ENCODE measurements at places on chromosomes 2 and 18.
A peak's percentile ranks its signal among the peaks of the same experiment; 100 is the strongest.

- no peak for DNase-seq
Observed at GRCh38 chr2:152504618-152505017, 169.6 kb downstream of the FMNL2 start.

GRCh38 chr2:64751286-64752260, 97.9 kb upstream of the SERTAD2 start:
- DNase-seq = no peak

GRCh38 chr2:212968284-212969081, 182.9 kb downstream of the IKZF2 start:
- no peak for DNase-seq

DNA sequence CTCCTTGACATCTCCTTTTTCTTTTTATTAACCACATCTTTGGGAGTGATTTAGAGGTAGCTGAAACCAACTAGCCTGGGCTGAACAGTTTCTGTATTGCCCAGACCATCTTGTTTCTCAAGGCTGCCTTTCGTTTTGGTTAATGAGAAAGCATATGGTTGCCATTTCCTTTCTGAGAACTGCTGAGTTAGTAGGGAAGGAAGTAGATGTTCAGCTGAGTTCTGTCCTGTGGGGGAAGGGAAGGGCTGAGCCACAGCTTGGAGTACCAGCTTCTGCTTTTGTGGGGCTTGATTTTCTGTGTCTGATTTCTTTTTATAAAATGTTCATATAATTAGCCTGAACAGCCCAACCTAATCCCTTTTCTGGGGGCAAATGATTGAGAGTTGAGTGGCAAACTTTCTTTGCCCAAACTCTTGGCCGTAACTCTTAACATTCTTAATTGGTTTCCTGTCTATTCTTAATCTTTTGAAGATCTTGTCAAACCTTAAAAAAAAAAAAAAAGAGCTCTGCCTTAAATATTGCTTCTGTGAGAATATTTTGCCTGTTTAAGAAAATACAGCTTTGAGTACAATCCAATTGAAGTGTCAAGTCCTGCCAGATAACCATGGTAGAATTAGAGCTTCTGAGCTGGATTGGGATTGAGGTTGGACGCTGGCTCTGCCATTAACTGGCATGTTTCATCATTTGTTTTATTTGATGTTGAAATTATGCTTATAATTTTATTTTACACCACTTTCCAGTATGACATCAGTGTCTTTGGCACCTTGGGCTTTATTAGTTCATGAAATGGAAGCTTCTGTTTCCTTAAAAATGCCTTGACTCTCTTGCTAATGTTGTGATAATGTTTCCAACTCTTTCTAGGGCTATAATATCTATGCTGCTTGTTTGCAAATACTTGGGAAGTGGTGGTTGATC, 1.9 kb upstream of the NABP1 start:
- DNase-seq = peak; percentile 19

- no peak for DNase-seq
Observed at GRCh38 chr2:180573951-180574350, 406.5 kb upstream of the UBE2E3 start.

- no peak for DNase-seq
Observed at GRCh38 chr2:101120124-101120996, 30.8 kb downstream of the TBC1D8 start.

DNA sequence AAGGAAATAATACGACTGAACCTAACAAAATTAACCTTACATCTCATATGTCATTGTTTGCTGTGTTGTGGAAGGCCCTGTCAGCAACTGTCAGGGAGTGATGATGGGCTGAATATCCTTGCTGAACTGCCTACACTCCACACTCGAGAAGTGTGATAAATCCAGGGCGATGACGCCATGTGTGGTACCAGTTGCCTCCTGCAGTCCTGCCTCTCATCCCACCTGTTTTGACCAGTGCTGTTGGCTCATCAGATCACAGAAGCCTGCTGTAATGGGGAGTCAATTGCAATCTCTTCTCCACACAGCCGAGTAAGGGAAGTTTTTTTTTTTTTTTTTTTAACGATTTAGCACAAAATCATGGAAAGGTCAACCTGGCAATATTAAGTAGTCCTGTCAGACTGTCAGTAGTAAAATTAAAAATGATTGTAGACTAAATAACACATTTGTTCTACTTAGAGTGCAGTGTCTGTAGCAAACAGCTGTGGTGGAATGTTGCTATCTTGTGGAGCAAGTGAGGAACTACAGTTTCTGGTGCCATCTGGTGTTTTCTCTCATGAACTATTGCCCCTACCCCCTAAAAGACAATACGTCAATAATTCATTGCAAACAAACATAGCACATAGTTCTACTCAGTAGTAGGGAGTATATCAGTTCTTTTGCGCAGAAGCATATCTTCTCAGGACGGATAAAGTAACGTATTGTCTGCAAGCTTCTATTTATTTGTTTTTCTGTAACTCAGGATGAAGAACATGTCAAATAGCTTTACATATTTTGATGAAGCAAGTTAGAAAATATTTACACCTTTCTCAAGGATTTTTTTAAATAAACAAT, 347.6 kb downstream of the CTNNA2 start:
- no peak for DNase-seq

- DNase-seq = no peak
Observed at GRCh38 chr2:36951027-36951518, 15.3 kb downstream of the STRN start.

DNA sequence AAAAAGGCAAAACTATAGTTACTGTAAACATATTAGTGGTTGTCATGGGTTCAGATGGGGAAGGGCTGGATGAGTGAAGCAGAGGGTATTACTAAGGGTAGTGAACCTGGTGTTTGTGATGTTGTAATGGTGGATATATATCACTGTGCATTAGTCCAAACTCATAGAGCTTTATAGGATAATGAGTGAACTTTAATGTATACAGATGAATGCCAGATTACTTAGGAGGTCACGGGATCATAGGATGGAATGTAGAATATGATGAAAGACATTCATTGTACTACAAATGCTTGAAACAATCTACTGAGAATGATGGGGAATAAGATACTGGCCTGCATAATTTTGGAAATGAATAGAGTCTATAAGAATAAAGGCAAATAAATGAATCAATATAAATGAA, 226.7 kb upstream of the ZNF804A start:
- no peak for DNase-seq

- no peak for DNase-seq
Observed at GRCh38 chr18:78645216-78645615, 334.4 kb upstream of the SALL3 start.

DNA sequence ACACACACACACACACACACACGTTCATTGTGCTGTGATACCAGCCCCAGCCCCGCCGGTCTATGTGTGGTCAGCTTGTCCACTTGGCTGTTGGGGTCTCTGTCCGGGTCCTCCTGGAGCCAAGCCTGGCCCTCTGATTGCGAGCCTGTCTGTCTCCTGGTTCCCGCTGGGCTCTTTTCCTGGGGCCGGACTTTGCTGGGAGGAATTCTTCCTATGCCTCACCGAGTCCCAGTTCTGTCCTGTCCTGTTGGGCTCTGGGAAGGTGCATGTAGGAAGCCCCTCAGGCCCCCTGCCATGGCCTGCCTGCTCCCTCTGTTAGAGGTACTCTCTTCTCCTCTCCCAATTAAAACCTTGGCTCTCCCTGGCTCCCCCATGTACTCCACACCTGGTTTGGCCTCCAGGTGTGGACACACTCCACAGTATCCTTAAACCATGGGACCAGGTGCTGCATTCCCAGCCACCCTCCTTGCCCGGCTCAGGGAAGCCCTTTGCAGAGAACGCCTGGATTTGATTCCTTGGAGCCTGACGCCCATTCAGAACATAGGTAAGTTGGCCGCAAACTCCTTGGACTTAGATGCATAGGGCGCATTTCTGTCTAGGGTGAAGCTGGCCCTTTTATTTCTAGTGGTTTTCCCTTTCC, 42.3 kb downstream of the CABLES1 start:
- DNase-seq = no peak

DNA sequence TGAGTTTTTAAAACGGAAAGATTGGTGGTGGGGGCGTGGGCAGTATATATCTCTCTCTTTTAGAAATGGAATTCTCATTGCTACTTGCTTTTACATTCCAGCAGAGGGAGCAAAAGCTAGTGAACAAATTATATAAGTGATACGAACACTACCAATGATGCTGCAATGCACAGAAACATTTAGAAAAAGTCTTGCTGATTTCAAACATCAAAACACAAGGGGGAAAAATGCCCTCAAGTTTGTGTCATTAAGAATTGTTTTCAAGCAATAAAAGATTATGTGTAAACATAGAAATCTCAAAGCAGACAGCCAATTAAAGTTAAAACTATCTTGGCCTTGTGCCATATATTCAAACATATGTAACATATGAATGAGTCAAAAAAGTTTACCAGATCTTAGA, 296.3 kb upstream of the KCNJ3 start:
- no peak for DNase-seq

DNA sequence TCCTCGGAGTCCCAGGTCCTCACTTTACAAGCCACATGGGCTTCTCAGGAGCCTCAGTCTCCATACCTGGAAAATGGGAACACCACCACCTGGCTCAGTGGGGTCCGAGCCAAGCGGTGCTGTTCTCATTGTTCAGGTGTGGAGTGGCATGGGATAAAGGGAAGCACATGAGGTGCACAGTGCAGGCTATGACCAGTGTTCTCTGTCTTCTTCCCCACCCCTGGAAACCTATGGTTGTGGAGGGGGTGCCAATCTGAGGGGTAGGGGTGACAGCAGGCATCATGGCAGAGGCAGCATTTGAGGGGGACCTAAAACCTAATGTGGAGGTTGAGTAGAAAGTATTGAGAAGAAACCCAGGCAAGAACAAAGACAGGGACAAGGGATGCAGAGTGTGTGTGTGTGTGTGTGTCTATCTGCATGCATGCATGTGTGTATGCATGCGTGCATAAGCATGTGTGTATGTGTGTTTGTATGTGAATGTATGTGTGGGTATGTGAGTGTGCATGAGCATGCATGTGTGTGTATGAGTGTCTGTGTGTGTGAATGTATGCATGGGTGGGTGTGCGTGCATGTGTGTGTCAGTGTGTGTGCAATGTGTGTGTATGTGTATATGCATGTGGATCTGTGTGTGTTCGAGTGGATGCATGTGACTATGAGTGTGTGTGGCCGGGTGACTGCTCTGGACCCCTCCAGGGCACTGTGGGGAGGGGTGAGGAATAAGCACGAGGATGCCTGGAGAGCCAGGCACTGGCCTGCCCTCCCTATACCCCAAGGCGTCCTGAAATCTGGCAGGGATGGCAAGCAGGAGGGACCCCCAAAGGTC, 4.0 kb downstream of the KIF1A start:
- DNase-seq = no peak

GRCh38 chr2:120403261-120403660, 57.3 kb downstream of the INHBB start:
- DNase-seq = no peak

- DNase-seq = no peak
Observed at GRCh38 chr2:212227755-212228154, 310.8 kb downstream of the ERBB4 start.

- DNase-seq = no peak
Observed at GRCh38 chr2:137776697-137777096, 187.6 kb upstream of the HNMT start.

DNA sequence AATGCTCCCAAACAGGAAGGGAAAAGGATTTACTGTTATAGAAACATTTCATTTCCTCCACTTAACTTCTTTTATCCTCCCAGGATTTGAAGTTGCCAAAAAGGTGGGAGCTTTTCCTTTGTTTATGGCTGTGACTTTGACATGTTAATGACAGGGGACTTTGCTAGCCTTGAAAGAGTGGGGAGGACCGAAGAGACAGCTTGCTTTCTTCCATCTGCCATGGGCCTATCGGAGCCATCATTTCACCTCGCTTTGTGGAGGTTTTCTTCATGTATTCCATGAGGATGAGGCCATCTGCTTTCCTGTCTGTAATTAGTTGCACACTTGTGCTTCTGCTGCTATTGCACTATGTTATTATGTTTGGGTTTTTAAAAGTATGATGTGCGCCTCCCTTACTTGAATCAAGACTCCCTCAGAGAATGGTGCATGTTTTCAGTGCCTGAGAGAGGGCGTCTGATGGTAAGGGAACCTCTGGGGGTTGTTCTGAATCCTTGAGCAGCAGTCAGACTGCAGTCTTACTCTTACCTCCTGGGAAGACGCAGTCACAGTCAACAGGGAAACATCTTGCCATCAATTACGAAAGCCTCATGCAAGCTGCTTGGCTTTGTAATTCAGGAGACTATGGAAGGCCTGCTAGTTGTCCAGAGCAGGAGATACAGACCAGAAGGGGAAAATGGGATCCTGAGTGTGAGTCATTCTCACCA, 173.3 kb upstream of the MGAT5 start:
- no peak for DNase-seq

DNA sequence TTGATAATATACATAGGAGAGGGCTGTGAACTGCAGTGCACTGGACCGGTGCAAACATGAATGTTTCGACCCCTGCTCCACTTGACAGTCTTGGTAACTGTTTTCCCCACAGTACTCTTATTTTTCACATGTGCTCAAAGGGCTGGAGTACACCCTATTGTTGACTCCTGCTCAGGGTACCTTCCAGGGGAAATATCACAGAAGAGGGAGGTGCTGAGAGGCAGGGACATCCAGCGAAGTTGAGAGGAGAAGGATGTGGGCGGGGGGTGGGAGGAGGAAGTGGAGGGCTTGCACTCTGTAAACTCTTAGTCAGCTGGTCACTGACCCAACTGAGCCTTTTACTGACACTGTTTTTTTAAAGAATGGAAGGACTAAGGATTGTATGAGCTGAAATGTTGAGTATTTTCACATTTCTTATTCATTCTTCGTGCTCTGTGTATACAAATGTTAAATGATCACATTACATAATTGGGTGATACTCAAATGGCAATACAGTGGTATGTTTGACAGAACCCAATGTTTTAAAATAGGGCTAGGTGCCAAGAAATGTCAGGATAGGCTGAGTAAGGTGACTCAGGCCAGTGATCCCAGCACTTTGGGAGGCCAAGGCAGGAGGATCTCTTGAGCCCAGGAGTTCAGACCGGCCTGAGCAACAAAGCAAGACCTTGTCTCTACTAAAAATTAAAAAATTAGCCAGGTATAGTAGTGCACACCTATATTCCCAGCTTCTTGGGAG, 10.0 kb downstream of the INPP4A start:
- DNase-seq = no peak

- no peak for DNase-seq
Observed at GRCh38 chr2:159589286-159589685, 27.1 kb downstream of the BAZ2B start.

DNA sequence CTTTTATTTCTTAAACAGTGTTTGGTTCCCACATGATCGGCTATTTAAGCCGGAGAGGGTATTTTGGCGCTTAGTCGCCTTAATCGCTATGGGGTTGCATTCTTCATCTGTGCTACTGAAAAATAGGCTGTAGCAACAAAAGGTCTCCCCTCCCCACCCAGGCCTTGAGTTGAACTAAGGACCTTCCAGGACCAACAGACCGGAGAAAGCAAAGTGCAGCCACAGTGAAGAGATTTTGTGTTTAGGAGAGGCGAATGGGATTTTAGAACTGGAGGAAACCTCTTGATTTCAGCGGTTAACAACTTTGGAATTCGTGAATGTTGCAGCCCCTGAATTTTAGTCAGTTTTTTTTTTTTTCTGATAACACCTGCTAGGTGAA, 1.4 kb downstream of the ITGA6 start:
- no peak for DNase-seq

- peak; percentile 89 for DNase-seq
Observed at GRCh38 chr2:121649596-121650314, 493 bp upstream of the CLASP1 start.

- no peak for DNase-seq
Observed at GRCh38 chr2:134721596-134721995, 2.8 kb upstream of the TMEM163 start.

All from activated T-helper 1 cell treated with anti-CD3 and anti-CD28 coated beads, Interleukin-2, amount 50 U/mL, for 16 hours (primary cell).